Stimulated activated CD4-positive, alpha-beta T cell treated with anti-CD3 and anti-CD28 coated beads, Interleukin-15, amount 100 ng/mL, for 48 hours (primary cell): ENCODE measurements at places on chromosomes 7 and 10.

DNA sequence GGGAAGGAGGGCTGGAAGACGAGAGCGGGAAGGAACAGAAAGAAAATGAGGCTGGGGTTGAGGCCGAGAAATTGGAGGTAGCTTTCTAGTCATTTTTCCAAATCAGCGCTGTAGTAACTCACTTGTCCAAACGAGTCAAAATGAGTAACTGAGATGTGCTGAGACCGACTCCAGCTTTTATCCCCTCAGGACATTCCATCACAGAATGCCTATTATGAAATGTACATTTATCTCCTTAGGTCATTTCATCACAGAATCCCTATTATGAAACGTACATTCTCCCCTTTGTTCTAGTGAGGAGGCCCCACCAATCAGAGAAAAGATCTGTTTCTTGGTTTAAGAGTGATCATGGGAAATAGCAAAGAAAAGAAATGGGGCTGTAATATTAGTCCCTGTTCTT lies 55.7 kb upstream of the AMPH start:
- DNase-seq = no peak

DNA sequence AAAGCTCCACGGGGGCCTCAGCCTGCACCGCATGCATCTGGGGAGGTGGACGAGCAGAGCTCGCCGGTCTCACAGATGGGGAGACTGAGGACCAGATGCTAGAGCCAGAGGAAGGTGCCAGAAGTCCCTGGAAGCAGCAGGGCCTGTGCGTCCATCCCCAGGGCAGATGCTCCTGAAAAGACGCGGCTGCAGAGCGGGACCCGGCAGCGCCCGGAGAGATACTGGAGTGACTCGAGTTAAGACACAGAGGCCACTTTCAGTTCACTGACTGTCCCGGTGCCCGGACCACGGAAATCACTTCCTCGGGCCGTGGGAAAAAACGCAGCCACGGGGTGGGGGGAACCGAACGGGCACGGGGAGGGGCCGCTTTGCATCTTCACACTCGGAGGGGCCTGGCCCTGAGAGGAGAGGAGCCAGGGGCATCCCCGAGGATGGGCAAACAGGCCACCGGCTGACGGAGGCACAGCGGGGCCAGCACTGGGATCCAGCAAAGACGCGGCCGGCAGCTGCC lies 85.4 kb downstream of the FOXL3 start:
- DNase-seq = no peak

DNA sequence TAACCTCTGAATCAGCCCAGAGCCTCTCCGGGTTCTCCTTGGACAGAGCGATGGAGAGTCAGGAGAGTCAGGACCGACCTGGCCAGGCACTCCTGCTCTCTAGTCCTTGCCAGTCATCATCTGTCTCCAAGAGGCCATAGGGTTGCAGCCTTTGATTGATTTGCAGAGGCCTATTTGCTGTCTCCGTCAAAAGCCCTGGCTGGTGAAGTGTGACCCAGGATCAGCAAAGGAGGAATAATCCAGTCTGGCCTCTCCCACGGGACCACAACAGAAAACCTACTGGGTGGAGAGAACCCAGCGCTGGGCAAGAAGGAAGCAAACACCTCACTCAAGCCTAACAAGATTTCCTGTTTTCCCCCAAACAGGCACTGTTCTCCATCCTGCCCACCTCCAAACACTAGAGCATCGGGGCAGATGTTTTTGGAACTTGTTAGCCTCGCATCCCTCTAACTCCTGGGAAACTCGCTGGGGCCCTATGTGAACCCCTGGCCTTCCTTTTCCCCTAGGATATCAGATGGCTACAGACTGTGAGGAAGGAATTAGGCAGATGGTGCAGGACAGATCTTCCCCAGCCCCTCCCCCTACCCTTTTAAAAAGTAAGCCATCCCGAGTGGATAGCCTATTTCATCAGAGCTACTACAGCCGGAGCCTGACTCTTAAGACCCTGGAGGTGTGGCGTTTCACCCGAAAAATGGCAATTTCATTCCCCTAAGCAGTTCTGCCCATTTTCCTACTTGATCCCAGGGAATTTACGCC lies 54.3 kb downstream of the PODXL start:
- DNase-seq = no peak

GRCh38 chr10:71982269-71983178 lies 18.3 kb downstream of the CHST3 start:
- no peak for DNase-seq

GRCh38 chr10:2851566-2851965 lies 215.8 kb upstream of the PFKP start:
- DNase-seq = no peak

DNA sequence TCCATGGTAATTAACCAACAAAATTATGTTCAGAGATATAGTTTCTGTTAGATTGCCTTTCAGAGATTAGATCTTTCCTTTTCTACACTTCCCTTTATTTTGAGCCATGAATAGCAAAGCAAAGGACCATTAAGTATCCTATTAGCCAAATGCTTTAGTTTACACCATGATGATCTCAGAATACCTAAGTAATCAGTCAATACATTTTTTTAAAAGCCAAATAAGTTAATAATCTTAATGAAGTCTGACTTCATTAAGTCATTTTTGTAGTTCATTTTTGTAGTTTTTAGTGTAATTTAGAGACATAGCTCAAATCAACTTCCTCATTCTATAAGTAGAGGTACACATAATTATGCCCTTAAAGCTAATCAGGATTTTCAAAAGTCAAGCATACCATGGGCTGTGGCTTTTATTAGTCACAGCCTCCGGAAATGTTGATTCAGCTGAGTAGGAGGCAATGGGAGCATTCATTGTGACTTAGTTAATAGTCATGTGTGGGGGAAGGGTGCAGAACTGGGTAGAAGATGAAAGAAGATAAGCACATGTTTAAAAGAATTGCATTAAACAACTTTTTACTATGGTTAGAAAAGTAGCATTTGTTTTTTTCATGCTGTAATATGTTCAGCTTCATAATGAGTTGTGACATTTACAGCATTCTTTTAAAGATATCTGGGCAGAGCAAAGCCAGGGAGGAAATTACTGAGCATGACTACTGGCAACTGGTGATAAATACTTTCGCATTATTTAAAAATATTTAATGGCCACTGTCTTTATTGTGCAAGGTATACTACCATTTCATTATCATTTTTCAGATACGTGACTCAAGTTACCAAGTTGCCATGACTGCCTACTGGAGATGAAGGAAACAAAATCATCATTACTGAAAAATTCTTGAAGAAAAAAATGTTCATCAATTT lies 57.3 kb upstream of the CCDC71L start:
- DNase-seq = peak; percentile 61

GRCh38 chr7:158032561-158033115 lies 555.0 kb downstream of the PTPRN2 start:
- no peak for DNase-seq

- DNase-seq = no peak
Measured at GRCh38 chr7:28512668-28513440, 100.5 kb downstream of the CREB5 start.

DNA sequence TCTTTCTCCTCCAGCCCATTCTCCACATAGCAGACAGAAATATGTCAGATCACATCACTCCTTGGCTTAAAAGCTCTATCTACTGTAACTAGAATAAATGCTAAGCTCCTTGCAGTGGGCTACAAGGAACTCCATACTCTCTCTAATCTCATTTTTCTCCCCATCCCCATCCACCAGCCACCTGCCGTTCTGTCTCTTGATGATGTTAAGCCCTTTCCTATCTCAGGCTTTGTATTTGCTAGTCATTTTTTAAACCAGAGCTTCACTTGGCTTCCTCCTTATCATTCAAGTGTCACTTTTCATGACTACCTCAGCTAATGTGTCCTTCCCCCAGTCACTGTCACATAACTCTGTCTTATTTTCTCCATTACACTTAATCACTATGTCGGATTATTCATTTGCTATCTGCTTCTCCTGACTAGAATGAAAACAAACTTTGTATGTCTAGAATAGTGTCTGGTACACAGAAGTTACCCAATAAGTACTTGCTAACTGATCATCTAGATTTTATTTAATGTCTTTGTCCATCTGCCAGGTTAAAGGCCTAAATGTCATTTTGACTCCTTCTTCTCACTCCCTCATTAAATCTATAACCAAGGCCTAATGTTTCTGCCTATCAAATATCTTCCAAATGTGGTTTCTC lies 87.2 kb upstream of the RPA3 start:
- DNase-seq = no peak

- no peak for DNase-seq
Measured at GRCh38 chr10:72785409-72785808, 93.5 kb downstream of the MCU start.

DNA sequence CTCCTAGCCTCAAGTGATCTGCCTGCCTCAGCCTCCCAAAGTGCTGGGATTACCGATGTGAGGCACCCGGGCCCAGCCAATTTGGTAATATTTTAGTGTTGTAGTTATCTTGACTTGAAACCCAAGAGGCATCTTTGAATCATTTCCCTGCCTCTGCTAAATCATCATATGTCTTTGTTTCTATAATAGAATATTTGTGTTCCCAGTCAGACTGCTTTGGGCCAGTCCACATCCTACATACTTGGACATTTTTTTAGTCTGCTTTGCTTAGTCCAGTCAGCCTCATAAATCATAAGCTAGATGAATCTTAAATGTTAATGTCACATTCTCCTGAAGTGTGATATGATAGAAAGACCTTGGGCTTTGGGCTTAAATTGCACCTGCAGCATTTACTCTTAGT lies 5.9 kb downstream of the STAM start:
- DNase-seq = no peak

GRCh38 chr10:80444646-80445319 lies 9.3 kb upstream of the TSPAN14 start:
- DNase-seq = peak; percentile 58

- peak; percentile 92 for DNase-seq
Measured at GRCh38 chr7:107890962-107891635, at the start of gene DLD. DLD (plus strand) TSS chr7:107891183; CDS start chr7:107891251, 68 bp downstream.

- DNase-seq = no peak
Measured at GRCh38 chr10:15419279-15419874, 48.3 kb upstream of the FAM171A1 start.

DNA sequence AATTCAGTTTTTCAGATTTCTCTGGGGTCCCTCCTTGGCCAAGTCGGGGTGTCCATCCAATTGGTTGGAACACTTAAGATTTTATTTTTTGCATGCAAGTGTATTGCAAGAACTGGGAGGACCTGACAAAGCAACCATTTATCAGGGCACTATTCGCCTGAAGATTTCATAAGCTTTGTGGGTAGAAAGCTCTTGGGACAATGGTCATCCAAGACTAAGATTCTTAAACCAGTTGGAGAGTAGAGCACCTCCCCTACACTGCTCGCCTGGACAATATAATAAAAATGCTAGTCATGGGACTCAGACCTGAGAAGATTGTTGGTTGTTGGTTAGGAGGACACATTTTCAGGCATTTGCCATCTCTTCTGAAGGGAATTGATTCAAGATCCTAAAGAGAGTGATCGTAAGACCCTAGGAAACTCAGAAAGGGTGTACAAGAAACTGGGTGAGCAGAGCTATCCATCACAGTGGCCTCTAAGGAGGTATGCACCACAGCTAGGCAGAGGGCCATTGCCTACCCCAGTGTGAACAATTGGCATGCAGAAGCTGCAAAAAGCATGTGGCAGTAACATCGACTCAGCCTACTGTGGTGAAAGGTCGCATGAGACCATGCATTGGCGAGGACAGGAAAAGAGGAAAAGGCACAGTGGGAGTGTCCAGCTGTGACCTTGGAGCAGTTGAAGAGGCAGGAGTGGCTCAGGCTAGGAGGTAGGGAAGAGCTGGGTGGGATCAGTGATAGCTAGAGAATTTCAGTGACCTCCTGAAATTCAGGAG lies 1235.3 kb upstream of the AUTS2 start:
- no peak for DNase-seq

DNA sequence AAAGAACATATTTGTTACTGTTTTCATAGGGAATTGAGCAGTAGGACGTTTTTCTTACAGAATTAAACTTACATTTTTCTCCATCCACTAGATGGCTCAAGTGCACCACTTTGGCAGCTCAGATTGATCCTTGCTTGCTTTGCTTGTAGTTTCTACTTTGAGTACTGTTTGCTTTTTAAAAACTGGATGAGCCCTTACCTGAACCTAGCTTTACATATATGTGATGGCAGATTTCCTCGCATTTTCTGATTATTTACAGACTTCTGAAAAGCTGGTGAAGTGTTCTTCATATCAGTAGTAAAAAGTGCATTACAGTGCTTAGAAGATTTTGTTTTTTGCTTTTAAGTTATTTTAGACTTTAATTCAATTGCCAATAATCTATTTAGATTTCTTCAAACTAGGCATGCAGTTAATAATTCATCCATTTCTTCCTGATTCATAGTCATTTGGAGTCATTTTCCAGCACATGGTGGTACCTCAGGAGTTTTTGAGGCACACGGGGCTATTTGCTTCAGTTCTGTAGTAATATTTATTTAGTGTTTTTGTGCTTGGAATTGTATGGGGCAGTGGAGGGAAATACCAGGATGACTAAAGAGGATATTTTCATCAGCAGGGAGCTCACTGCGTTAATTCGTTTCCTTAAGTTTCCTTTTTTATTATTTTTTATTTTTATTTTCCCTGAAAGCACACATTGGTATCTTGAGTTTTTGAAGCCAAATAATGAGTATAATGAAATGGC lies 57.3 kb downstream of the MAPK8 start:
- no peak for DNase-seq

DNA sequence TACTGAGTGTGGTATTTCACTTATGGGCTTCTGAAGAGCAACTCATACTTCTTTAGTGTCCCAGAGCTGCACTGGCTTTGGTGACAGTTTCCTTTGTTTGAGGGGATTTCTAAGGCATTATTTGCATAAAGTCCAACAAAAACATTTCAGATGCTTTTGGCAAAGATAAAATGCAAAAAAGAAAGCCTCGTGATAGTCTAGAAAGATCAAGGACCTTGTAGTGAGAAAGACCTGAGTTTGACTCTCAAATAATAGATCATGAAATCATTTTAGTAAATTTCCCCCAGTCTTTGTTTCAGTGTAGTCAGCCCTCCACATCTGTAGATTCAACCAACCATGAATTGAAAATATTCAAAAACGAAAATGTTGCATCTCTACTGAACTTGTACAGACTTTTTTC lies 107.4 kb downstream of the EEPD1 start:
- DNase-seq = no peak

DNA sequence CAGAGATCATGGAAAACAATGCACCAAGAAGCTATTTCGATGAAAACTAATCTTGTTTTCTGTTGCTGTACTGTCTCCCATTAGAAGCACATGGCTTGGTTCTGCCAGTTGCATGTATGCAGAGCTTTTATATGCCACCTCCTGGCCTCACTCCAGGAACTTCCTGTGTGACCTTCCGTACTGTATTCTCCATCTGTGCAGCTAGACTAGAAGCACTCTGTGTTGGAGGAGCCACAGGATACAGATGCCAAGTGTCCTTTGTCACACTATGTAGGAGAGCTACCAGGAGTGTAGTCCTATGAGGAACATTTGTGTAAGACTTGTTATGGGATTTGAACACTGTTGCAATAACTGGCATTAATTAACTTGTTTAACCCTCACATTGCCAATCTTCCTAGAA lies 503.5 kb upstream of the TPK1 start:
- DNase-seq = no peak
